ENCODE measurements at places on chromosomes 5 and 9.

DNA sequence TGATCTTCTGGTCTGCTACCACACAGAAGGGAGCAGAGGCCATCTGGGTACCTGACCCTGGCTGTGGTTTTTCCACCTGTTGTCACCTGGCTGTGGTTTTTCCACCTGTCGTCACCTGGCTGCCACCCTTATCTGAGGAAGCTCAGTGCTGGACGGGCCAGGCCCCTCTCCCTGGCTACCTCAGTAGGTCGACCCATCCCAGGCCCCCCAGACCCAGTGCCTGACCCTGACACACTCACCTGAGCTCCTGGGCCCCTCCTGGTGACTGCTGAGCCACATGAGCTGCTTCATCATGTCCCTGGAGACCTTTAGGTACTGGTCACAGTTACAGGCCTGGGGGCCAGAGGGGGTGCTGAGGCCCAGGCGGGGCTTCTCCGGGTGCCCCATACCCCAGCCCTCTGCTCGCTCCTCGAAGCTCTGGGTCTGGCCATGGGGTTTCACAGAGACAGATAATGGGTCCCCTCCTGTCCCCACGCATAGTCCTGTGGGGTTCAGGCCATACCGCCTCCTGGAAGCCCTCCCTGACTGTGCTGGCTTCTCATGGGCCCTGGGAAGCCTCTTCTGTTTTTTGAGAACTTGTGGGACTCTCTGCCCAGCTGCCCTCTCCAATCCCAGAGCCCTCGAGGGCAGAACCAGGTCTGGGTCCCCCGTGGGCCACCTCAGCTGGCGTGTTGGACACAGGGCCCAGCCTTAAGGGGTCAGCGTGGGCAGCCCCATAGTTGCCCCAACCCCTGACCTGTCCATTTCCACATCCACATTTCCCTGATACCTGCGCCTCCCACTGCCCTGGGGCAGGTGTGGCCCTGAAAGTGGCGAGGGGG is 7.5 kb upstream of the NRARP start:
- no peak for DNase-seq

- no peak for DNase-seq
These were observed 77.0 kb downstream of the RXRA start for GRCh38 chr9:134403292-134403681.

GRCh38 chr5:66860199-66860975 is 264.2 kb downstream of the MAST4 start:
- DNase-seq, result no peak

DNA sequence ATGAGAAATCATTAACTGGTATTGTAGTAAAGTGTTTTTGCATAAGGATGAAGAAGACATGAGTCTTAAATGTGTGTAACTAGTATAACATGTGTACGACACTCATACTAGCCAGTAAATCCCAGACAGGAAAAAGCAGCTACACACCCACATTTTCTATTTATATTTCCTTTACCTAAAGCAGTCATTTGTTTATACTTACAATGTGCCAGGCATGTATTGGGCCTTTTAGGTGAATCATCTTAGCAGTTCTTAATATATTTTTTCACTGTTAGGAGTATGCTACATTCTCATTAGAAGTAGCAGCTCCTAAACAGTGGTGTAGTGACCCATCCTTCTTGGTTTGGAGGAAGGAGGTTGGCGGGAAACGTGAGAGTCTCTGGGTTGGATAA is 55.8 kb upstream of the TMC1 start:
- no peak for DNase-seq

DNA sequence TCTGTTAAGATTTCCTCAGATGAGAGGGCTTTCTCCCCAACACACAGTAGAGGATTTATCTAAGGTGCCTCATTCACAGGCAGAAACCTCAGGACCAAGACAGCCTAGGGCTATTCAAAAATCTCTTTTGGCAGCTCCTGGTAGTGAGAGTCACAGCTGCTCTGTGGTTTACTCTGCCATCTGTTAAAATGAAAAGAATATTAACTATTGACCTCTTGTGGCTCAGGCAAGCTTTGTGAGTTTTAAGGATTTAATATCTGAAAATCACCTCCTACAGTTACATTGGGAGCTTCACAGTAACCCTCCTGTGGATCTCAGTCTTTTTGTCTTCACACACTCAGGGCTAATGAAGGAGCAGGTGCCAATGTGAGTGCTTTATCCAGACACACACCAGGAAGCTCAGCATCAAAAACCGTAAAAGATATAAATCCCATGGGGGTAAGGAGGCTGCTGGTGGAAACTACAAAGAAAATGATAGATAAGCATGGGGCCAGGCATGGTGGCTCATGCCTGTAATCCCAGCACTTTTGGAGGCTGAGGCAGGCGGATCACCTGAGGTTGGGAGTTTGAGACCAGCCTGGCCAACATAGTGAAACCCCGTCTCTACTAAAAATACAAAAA is 29.7 kb downstream of the PPP1R2B start:
- no peak for DNase-seq

- no peak for DNase-seq
These were observed 1.7 kb downstream of the CKMT2 start for GRCh38 chr5:81234801-81235200.

- DNase-seq, result no peak
These were observed 38.3 kb upstream of the TENT4A start for GRCh38 chr5:6674886-6675285.

- peak; percentile 63 for DNase-seq
These were observed 2.6 kb downstream of the OLFML2A start for GRCh38 chr9:124779368-124780059.

DNA sequence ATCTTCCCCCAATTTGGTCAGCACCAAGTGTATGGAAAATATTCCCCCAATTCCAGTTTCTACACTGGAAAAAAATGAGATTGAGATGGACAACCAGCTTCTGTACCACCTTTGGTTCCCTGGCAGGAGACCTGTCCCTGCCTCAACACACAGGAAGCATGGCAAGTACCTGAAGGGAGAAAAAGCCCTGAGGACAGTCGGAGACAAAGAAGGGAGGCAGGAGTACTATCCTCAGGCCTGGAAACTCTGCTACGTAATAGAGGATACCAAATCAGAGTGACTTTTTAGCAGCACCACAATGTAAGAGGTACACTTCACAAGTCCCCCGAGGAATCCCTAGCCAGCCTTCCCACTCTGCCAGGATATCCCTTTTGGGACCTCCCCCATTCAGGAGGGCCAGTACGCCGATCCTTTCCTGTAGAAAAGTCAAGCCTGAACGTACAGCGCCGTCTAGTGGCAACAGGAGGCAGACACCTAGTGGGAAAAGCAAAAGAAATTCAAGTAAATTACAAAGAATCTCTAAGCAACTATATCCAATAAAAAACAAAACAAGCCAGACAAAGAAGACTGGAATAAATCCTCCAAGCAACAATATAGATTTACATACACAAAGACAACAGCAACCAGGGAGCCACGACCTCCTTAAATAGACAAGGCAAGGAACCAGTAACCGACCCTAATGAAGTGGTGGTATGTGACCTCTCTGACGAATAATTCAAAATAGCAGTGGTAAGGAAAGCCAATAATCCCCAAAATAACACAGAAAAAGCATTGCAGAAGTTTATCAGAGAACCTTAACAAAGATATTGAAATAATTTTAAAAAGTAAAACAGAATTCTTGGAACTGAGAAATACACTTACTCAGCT is 63.3 kb upstream of the SLCO6A1 start:
- no peak for DNase-seq

GRCh38 chr5:152632360-152632759 is 227.3 kb upstream of the NMUR2 start:
- no peak for DNase-seq

DNA sequence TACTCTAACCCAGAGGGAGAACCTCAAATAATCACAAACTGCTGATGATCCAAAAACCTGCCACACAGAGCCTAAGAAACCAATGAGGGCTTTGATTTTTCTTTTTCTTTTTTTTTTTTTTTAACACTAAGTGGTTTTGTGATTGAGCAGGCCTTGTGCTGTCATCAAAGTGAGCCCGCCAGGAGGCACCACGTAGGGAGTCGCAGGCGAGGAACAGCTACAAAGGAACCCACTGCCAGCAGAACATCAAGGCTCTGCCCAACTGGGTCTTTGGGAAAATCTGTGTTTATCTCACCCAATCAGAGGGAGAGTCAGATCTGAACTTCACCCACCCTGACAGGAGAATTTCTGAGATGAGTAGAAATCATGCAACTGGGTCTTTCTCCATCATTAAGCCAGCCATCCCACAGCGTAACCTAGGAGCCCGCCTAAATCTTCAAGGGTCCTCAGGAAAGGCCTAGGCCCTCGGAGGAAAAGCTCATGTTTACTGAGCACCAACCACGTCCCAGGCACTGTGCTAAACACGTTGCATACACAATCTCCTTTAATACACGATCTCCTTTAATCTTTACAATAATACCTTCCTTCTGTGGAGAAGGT is 126.9 kb upstream of the FSTL4 start:
- DNase-seq, result no peak

- DNase-seq, result no peak
These were observed 315.1 kb downstream of the CCDC171 start for GRCh38 chr9:15867988-15868387.

- no peak for DNase-seq
These were observed 11.8 kb upstream of the ADAMTS2 start for GRCh38 chr5:179357031-179357430.

- DNase-seq, result peak; percentile 90
These were observed 89.3 kb upstream of the DMRT1 start for GRCh38 chr9:752201-752600.

DNA sequence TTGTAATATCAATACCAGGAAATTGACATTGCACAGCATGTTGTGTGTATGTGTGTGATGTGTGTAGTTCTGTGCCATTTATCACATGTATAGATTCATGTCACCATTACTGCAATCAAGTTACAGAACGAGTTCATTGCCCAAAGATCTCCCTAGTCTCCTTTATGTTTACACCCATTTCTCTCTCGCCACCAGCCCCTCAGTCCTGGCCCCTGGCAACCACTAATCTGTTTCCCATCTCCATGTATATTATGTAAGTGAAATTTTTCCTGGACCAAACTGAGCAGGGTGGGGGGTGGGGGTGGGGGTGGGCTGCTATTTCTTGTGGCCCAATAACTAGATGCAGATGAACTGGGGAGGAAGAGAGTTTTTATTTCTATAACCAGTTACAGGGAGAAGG is 11.5 kb upstream of the S1PR3 start:
- no peak for DNase-seq

GRCh38 chr5:77874691-77875090 is 98.6 kb upstream of the TBCA start:
- DNase-seq, result no peak

DNA sequence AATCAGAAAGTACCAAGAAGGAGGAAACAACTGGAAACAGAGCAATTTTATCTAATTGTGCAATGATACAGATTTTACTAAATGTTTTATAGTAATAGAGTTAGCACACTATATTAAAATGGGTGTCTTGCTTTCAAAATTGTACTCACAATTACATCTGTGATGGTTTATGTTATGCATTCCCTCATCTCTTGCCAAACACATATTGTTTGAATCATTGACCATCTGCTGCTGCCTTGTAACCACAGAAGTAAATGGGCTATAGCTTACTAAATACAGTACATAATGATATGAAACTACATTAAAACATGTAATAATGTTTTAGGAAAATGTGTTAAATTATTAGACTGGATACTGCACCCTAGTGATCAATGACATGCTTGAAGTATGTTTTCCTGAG is 158.1 kb downstream of the SLC25A46 start:
- no peak for DNase-seq

DNA sequence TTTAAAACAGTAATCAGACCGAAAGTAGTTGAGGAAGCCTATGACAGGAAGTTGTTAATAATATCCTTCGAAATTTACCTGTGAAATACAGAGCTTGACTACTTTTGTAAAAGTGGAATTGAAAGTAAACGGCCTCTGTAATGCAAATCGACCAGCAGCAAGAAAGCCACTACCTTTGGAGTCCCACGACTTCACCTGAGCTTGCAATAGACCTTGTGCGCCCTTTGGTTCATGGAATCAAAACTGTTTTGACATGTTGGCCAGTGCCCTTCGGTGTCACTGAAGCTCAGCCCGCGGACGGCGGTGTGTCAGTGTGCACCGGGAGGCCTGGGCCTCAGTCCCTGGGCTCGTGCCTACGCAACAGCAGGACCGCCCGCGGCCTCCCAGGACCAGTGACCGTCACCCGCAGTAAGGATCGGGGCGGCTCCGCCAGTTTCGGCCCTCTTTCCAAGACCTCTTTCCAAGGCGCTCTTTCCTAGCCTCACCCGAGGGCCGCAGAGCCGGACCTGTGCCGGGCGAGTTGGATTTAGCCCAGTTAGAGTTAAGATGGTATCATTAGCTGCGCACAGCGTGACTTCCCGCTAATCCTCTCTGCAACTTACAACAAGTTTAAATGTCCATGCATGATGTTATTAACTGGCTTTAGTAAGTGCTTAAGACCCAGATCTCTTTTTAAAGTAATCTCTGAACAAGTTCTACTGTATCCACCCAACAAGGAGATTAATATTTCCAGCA is 223.3 kb downstream of the MEF2C start:
- DNase-seq, result no peak

GRCh38 chr5:132641841-132642240 is 16.1 kb upstream of the IL13 start:
- no peak for DNase-seq

GRCh38 chr9:127014910-127015540 is 100.4 kb downstream of the RALGPS1 start:
- DNase-seq, result no peak

DNA sequence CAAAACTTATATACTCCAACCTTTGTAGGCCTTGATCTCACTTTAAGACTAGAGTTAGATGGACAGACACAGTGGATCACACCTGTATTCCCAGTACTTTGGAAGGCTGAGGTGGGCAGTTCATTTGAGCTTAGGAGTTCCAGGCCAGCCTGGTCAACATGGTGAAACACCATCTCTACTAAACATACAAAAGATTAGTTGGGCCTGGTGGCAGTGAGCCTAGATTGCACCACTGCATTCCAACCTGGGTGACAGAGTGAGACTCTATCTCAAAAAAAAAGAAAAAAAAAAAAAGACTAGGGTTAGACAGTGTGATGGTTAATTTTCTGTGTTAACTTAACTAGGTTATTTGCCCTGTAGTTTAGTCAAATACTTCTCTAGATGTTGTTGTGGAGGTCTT is 74.1 kb downstream of the CFAP95 start:
- DNase-seq, result no peak

- DNase-seq, result no peak
These were observed 288.2 kb upstream of the MAP3K1 start for GRCh38 chr5:56527174-56527573.

DNA sequence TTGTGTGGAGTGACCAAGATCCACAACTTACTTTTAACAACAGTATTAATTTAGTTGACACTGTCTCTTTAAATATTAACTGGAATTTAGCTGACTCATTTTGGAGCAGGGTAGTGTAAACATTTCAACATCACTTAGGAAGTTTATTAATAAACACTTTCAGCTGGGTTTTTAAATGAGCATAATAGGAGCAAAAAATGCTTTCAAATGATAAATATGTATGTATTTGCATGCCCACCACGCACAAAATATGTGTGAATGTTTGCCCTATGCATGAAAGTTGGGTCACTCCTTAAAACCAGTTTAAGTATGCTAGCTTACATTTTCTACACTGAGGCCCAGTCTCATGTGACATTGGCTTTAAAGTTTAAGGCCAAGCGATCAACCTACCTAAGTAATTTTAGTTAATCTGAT is 2.9 kb downstream of the ZFAND5 start:
- DNase-seq, result no peak

GRCh38 chr5:82605441-82605973 is 327.4 kb upstream of the RPS23 start:
- DNase-seq, result no peak

GRCh38 chr9:92414566-92414965 is 9.7 kb downstream of the OMD start:
- no peak for DNase-seq
